ENCODE measurements at places on chromosomes 1 and 21. TPM values are rescaled to one million over a fixed set of nuclear protein-coding genes. Genes with fewer than 3 reads are reported as not detected.

GRCh38 chr1:155966135-155966534 is 12.2 kb downstream of the ARHGEF2 start:
- H3K4me3 ChIP-seq: no peak overlapping the region
- DNase-seq: no peak
- peak overlapping the region; percentile 90 for H3K27ac ChIP-seq
- H3K4me1 ChIP-seq: peaks cover 74% of the 10 kb centered on the region
- H3K27me3 ChIP-seq: no peaks in the 10 kb centered on the region

- H3K4me1 ChIP-seq: peaks cover 18% of the 10 kb centered on the region
- H3K27me3 ChIP-seq: peaks cover 16% of the 10 kb centered on the region
- no peaks in the 10 kb centered on the region for H3K36me3 ChIP-seq
- no peak overlapping the region for H3K4me3 ChIP-seq
- no peak overlapping the region for H3K27ac ChIP-seq
These were observed 53.3 kb upstream of the ATP1B1 start for GRCh38 chr1:169053196-169053595.

GRCh38 chr1:232432313-232432712 is 197.6 kb downstream of the SIPA1L2 start:
- no peaks in the 10 kb centered on the region for H3K36me3 ChIP-seq
- no peak overlapping the region for H3K4me3 ChIP-seq
- DNase-seq: no peak
- no peak overlapping the region for H3K27ac ChIP-seq
- H3K27me3 ChIP-seq: no peaks in the 10 kb centered on the region

- H3K4me3 ChIP-seq: no peak overlapping the region
- H3K27ac ChIP-seq: no peak overlapping the region
- H3K4me1 ChIP-seq: no peaks in the 10 kb centered on the region
- peaks cover 19% of the 10 kb centered on the region for H3K27me3 ChIP-seq
- H3K36me3 ChIP-seq: no peaks in the 10 kb centered on the region
These were observed 23.4 kb downstream of the RD3 start for GRCh38 chr1:211468595-211468994.

- H3K4me1 ChIP-seq: no peaks in the 10 kb centered on the region
- DNase-seq: no peak
- no peak overlapping the region for H3K27ac ChIP-seq
- H3K36me3 ChIP-seq: no peaks in the 10 kb centered on the region
- H3K4me3 ChIP-seq: no peak overlapping the region
These were observed 53.1 kb upstream of the CYP2J2 start for GRCh38 chr1:59979666-59980065.

NECTIN4 gene
- total RNA-seq: not detected

DNA sequence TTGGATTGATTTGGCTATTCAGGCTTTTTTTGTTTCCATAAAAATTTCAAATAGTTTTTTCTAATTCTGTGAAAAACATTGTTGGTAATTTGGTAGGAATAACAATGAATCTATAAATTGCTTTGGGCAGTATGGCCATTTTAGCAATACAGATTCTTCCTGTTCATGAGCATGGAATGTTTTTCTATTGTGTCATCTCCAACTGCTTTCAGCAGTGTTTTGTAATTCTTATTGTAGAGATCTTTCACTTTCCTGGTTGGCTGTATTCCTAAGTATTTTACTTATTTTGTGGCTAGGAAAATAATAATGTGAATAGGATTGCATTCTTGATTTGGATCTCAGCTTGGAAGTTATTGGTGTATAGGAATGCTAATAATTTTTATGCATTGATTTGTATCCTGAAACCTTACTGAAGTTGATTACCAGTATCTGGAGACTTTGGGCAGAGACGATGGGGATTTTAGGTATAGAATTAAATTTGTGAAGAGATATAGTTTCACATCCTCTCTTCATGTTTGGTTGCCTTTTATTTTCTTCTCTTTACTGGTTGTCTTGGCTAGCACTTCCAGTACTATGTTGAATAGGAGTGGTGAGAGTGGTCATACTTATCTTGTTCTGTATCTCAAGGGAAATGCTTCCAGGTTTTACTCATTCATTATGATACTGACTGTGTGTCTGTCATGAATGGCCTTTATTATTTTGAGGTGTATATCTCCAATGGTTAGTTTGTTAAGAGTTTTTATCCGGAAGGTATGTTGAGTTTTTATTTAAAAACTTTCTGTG is 57.3 kb downstream of the DRAM2 start:
- no peak overlapping the region for H3K4me3 ChIP-seq
- no peaks in the 10 kb centered on the region for H3K36me3 ChIP-seq
- no peak overlapping the region for H3K27ac ChIP-seq
- peaks cover 30% of the 10 kb centered on the region for H3K27me3 ChIP-seq

DISC1 gene
- 13.3 TPM for total RNA-seq

FMO4 gene
- 1.0 TPM for total RNA-seq

ATP13A2 gene
- 57.1 TPM for total RNA-seq

GRCh38 chr1:233356705-233356987 is 29.1 kb downstream of the MAP3K21 start:
- no peak overlapping the region for H3K27ac ChIP-seq
- no peak overlapping the region for H3K4me3 ChIP-seq
- peaks cover 9% of the 10 kb centered on the region for H3K4me1 ChIP-seq
- no peak for DNase-seq

MTR gene
- total RNA-seq: 41.1 TPM

DNA sequence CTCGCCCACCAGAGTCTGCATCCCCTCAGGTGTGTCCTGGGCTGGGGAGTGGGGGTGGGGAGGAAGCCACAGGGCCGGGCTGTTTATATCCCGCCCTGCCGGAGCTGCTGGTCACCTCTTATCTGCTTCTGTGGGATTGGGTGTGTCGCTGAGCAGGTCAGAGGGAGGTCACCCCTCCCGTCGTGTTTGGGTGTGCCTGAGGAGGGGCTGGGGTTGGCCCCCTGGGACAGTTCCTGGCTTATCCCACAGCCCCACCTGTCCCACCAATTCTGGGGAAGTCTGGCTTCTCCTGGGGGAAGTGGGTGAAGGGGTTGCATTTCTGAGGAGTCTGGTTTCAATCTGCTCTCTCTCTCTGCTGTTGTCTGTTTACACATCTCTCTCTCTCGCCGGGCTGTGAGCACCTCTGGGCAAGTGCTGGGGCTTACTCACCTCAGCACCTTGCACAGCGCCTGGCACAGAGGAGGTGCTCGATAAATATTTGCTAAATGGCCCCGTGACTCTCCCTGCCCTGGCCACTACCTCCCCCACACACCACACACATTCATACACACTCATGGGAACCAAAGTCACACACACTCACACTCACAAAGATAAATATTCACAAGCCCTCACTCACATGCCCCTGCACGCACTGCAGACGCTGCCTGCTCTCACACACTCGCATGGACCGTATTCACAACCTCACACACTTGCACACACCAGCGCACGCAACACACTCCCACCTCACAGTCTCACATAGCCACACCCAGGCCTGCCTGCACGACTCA is 8.3 kb downstream of the ELF3 start:
- peaks cover 2% of the 10 kb centered on the region for H3K4me1 ChIP-seq
- peaks cover 8% of the 10 kb centered on the region for H3K27me3 ChIP-seq
- no peak for DNase-seq

GBP7 gene
- total RNA-seq: not detected

DNA sequence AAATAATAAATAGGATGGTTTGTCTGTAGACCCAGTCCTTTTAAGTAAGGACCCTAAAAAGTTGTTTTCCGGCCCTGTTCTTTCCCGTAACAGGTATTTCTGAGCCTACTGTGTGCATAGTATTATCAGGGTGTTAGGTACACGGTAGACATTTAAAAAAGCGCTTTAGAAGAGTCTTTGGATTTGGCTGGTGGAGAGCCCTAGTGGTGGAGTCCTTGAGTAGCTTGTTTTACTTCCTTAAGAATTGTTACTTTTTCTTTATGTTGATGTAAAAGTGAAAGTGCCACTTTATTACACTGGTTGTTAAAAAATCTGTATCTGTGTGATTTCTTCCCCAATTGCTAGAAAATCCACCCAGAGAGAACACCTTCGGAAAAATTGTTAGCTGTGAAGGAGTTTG is 36.8 kb downstream of the SMYD2 start:
- no peak overlapping the region for H3K27ac ChIP-seq
- no peak overlapping the region for H3K4me3 ChIP-seq
- H3K4me1 ChIP-seq: peaks cover 5% of the 10 kb centered on the region
- peaks cover 16% of the 10 kb centered on the region for H3K36me3 ChIP-seq
- no peak for DNase-seq

FAM163A gene
- total RNA-seq: not detected

COQ8A gene
- total RNA-seq: 25.5 TPM

DNA sequence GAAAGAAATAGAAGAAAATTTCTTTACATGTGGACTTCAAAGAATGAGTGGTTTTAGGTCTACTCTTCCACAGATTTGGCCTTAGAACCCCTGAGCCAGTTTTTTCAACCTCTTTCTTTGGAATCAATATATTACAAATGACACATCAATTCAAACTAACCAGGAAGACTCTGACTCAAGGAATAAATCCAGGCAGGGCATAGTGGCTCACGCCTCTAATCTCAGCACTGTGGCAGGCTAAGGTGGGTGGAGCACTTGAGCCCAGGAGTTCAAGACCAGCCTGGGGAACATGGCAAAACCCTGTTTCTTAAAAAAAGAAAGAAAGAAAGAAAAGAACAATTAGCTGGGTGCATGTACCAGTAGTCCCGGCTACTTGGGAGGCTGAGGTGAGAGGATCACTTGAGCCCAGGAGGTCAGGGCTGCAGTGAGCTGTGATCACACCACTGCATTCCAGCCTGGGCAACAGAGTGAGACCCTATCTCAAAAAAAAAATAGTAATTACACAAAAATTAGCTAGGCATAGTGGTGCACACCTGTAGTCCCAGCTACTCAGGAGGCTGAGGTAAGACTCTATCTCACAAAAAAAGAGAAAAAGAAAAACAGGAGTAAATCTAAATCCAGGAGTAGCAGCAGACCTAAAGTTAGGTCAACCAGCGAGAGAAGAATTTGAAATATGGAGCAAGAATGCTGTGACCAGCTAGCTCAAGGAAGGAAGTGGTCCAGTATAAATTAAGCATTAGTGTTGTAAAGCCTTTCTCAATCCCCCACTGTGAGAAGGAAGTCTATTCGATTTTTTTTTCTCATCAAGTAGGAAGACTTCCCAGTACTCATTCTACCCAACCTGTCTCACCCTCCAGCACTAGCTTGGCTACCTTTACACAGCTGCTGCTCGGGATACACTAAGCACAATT is 1.9 kb downstream of the SORT1 start:
- H3K36me3 ChIP-seq: no peaks in the 10 kb centered on the region
- H3K27me3 ChIP-seq: peaks cover 52% of the 10 kb centered on the region
- peaks cover 15% of the 10 kb centered on the region for H3K4me1 ChIP-seq
- H3K4me3 ChIP-seq: peak overlapping the region; percentile 70

DNA sequence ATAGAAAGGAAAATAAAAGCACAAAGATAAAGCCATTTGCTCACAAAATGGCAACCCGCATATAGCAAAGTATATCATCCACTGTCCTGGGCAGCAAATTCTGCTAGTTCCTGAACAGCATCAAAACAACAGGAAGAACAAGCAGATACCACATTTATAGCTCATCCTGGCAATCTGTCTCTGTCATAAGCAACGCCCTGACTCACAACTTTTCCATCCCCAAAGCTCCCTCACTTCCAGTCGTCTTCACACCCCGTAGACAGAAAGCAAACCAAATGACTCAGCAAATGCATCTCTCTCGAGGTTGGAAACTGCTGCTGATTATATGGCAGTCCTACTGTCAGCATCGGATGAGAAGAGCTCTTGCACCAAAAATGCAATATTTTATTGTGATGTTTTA is 65.8 kb downstream of the AK5 start:
- no peak overlapping the region for H3K27ac ChIP-seq
- no peak for DNase-seq
- peaks cover 16% of the 10 kb centered on the region for H3K4me1 ChIP-seq
- no peak overlapping the region for H3K4me3 ChIP-seq
- no peaks in the 10 kb centered on the region for H3K27me3 ChIP-seq

DNA sequence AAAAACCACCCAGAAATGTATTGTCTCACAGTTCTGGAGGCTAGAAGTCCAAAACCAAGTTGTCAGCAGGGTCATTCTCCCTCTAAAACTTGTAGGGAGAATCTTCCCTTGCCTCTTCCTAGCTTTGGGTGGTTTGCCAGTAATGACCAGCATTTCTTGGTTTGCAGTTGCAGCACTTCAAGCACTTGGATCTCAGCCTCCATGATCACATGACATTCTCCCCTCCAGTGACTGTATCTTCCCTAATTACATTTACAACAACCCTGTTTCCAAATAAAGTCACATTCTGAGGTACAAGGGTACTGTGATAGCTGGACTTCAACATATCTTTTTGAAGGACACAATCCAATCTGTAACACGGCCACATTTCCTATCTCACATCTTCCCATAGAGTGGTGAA is 37.2 kb downstream of the EVI5 start:
- H3K4me1 ChIP-seq: no peaks in the 10 kb centered on the region
- H3K4me3 ChIP-seq: no peak overlapping the region
- H3K27me3 ChIP-seq: peaks cover 5% of the 10 kb centered on the region
- no peak overlapping the region for H3K27ac ChIP-seq
- no peak for DNase-seq

- H3K36me3 ChIP-seq: peaks cover 47% of the 10 kb centered on the region
- no peak for DNase-seq
- H3K27me3 ChIP-seq: peaks cover 52% of the 10 kb centered on the region
- H3K27ac ChIP-seq: peak overlapping the region; percentile 88
These were observed 6.3 kb downstream of the CDKN2C start for GRCh38 chr1:50976111-50976889.

DNA sequence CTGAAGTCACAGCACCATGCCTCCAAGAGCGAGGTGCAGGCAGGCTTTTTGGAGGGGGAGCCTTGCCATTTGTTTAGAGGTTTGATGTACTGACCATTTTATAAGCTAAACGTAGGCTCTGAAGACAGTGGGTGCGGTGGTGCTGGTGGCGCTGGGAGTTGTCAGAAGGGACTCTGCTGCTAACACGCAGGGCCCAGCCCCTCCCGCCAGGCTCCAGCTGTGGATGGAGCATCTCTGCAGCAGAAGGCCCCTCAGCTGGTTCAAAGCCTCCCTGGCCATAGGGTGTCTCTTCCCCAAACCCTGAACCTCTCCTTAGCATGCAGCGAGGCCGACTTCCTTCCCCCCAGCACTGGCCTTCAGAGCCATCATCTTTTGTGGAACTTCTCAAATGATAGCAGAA is 105.3 kb downstream of the AJAP1 start:
- H3K27ac ChIP-seq: no peak overlapping the region
- no peaks in the 10 kb centered on the region for H3K27me3 ChIP-seq
- no peak overlapping the region for H3K4me3 ChIP-seq
- H3K4me1 ChIP-seq: no peaks in the 10 kb centered on the region
- no peak for DNase-seq
